Naive thymus-derived CD8-positive, alpha-beta T cell (primary cell): ENCODE measurements at places on chromosomes 2 and 18. TPM values are rescaled to one million over a fixed set of nuclear protein-coding genes. Genes with fewer than 3 reads are reported as not detected.

SERPINB11 gene
- not detected for polyA plus RNA-seq

DSG2 gene
- 0.11 TPM for polyA plus RNA-seq

COBLL1 gene
- not detected for polyA plus RNA-seq

CTAGE1 gene
- not detected for polyA plus RNA-seq

LINC00305 gene
- not detected for polyA plus RNA-seq

DCC gene
- not detected for polyA plus RNA-seq
